Keratinocyte (primary cell): ENCODE measurements at places on chromosomes 11 and 22. TPM values are rescaled to one million over a fixed set of nuclear protein-coding genes. Genes with fewer than 3 reads are reported as not detected.
A peak's percentile ranks its signal among the peaks of the same experiment; 100 is the strongest.

Gene OR52E5
- not detected in 3 replicates for polyA plus RNA-seq

- no peak for DNase-seq
- H3K27ac ChIP-seq = peak overlapping the region; percentile 87
Measured at GRCh38 chr11:72079819-72080325, 470 bp downstream of the NUMA1 start.

Gene PHF21B
- polyA plus RNA-seq = 0.16 TPM in 1 of 3 replicates, not detected in the others

DNA sequence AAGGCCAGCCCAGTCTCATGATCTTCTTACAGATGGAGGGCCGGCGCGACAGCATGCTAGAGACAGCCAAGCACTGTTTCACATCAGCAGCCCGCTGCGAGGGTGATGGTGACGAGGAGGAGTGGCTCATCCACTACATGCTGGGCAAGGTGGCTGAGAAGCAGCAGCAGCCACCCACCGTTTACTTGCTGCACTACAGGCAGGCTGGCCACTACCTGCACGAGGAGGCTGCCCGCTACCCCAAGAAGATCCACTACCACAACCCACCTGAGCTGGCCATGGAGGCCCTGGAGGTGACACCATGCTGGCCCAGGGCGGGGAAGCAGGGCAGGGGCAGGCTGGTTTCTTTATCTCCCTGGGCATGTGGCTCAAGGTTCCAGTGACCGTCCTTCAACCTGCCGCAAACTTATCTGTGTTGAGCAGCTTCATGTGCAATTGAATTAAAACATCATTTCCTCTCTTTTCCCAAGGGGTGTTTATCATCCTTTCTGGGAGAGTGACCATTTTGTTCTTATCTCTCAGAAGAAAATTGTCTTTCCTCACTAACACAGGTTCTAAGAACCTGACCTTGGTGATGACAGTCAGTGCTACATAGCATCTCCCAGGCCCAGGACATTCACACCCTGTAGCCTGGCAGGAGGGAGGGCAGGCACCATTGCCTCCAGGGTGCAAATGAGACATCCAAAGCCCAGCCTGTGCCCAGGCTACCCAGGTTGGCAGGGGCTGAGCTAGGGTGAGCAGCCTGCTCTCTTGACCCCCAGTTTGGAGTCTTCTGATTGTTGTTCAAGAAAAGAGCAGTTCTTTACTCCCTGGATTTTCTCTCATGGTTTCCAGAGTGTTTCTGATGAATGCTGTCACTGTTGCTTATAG lies 80.7 kb downstream of the CABIN1 start:
- DNase-seq = no peak
- no peak overlapping the region for H3K4me3 ChIP-seq
- no peaks in the 10 kb centered on the region for H3K4me1 ChIP-seq
- H3K27ac ChIP-seq = no peak overlapping the region
- H3K36me3 ChIP-seq = peaks cover 33% of the 10 kb centered on the region

DNA sequence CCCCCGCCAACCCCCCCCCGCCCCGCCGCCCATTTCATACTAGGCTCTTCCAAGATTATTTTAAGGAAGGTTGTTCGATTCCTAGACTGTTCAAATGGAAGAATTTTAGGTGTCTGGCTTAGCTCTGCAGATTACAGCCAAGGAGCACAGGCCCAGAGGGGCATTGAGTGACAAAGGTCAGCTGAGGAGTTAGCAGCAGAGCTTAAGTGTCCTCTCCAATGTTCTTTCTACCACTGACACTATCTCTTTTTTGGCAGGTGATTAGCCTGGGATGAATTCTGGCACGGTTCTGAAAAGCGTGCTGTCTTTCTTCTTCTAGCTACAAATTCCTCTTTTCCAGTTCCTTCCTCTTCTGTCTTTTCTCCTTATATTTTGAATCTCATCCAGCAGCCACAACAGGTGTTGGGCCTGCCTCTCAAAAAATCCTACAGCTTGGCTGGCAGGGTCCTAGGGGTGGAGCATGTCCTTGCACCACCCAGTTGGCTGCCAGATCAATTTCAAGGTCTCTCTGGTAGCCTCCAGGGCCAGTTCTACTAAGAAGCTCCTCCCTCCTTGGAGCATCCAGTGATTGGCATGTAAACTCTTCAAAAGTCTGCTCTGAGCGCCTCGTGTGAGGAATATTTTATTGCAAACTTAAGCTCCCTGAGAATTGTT lies 23.0 kb downstream of the KCNE3 start:
- no peak for DNase-seq
- no peak overlapping the region for H3K4me3 ChIP-seq
- H3K36me3 ChIP-seq = no peaks in the 10 kb centered on the region
- no peaks in the 10 kb centered on the region for H3K27me3 ChIP-seq

DNA sequence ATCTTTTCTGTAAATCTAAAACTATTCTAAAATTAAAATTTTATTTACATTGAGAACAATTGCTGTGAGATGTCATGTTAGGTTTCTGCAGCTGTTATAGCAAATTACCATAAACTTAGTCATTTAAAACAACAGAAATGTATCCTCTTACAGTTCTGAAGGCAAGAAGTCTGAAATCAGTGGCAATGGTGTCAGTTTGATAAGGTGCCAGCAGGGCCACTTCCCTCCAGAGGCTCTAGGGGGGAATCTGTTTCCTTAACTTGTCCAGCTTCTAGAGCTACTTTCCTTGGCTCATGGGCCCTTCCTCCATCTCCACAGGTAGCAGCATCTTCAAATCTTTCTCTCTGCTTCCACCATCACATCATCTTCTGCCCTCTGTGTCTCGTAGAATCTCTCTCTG lies 23.0 kb downstream of the MOGAT2 start:
- H3K27me3 ChIP-seq = peaks cover 8% of the 10 kb centered on the region
- no peaks in the 10 kb centered on the region for H3K36me3 ChIP-seq
- no peak overlapping the region for H3K27ac ChIP-seq
- H3K4me1 ChIP-seq = peaks cover 7% of the 10 kb centered on the region
- no peak overlapping the region for H3K4me3 ChIP-seq
- no peak for DNase-seq

GRCh38 chr11:10021563-10021962 lies 272.5 kb downstream of the SBF2 start:
- H3K27me3 ChIP-seq = no peaks in the 10 kb centered on the region
- no peaks in the 10 kb centered on the region for H3K4me1 ChIP-seq
- peaks cover 3% of the 10 kb centered on the region for H3K36me3 ChIP-seq
- no peak overlapping the region for H3K4me3 ChIP-seq
- no peak for DNase-seq

GRCh38 chr11:46278387-46279125 lies 1.1 kb downstream of the CREB3L1 start:
- no peak overlapping the region for H3K27ac ChIP-seq
- peaks cover 33% of the 10 kb centered on the region for H3K27me3 ChIP-seq
- no peak for DNase-seq
- no peaks in the 10 kb centered on the region for H3K36me3 ChIP-seq
- peaks cover 3% of the 10 kb centered on the region for H3K4me1 ChIP-seq

Gene LARGE2
- 7.1 to 29.9 TPM (median 11.1 TPM) in 3 replicates for polyA plus RNA-seq

DNA sequence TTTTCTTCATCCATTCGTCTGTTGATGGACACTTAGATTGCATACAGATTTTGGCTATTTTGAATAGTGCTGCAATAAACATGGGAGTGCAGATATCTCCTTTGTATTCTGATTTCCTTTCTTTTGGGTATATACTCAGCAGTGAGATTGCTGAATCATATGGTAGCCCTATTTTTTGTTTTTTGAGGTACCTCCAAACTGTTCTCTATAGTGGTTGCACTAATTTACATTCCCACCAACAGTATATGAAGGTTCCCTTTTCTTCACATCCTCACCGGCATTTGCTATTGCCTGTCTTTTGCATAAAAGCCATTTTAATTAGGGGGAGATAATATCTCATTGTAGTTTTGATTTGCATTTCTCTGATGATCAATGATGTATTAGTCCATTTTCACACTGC lies 96.1 kb downstream of the PRR5L start:
- H3K4me1 ChIP-seq = peaks cover 3% of the 10 kb centered on the region
- H3K4me3 ChIP-seq = no peak overlapping the region
- no peak overlapping the region for H3K27ac ChIP-seq
- no peaks in the 10 kb centered on the region for H3K27me3 ChIP-seq
- H3K36me3 ChIP-seq = peaks cover 19% of the 10 kb centered on the region

Gene CCDC188
- not detected in 3 replicates for polyA plus RNA-seq

DNA sequence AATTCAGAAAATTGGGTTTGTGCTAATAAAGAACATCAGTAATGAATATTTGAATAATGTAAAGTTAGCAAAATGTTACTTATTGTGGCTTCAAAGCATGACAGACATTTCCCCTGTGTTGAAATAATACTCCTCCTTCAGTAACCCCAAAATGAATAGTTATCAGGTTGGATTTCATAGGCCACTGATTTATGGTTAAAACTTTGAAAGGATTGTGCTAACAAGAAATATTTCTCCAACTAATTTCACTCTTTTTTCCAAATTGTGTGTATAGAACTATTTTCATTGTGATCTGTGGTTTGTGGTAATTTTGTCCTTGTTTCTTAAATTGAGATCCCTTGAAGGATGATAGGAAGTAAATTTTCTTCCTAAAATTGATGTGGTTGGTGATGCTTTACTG lies 7.9 kb downstream of the DDX10 start:
- no peak for DNase-seq
- H3K4me3 ChIP-seq = no peak overlapping the region
- peaks cover 7% of the 10 kb centered on the region for H3K4me1 ChIP-seq

- H3K4me1 ChIP-seq = peaks cover 13% of the 10 kb centered on the region
- H3K27me3 ChIP-seq = no peaks in the 10 kb centered on the region
- no peaks in the 10 kb centered on the region for H3K36me3 ChIP-seq
- H3K27ac ChIP-seq = no peak overlapping the region
- no peak for DNase-seq
Measured at GRCh38 chr11:33936725-33937604, 45.1 kb upstream of the LMO2 start.

Gene ZW10
- 13.7 to 21.3 TPM (median 17.0 TPM) in 3 replicates for polyA plus RNA-seq

DNA sequence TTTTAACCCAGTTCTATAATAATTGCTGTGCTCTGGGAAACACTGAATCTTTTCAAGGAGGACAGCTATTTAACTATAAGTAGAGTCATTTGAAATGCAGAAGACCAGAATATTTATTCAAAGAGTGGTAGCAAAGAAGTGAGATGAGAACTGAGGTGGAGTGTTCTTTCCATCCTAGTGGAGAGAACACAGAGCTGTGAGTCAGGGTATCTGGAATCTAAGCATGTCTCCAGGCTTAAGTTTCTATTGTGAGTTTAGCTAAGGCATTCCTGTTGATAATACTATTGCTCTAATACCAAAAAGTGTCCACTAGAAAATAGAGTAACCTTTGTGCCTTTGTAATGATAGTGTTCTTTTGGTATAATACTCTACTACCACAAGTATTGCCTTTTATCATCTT lies 32.4 kb downstream of the JAM3 start:
- no peak overlapping the region for H3K27ac ChIP-seq
- H3K4me1 ChIP-seq = no peaks in the 10 kb centered on the region
- H3K4me3 ChIP-seq = no peak overlapping the region
- DNase-seq = no peak
- H3K36me3 ChIP-seq = no peaks in the 10 kb centered on the region

DNA sequence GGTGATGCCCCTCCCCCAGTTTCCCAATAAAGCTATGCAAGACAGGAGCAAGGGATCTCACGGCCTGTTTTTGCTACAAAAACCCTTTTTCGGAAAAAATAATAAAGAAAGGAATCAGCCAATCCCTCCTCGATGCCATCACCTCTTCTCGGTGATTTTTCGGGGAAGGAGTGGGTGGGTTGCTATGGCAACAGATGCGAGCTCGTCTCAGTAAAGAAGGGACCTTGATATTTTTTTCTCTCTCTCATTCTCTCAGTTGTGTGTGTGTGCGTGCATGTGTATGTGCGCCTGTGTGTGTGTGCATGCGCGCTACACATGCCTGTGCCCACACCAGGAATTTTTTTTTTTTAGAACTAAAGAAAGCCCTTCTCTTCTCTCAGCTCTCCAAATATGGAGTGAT lies 3.8 kb upstream of the NPAS4 start:
- H3K4me1 ChIP-seq = peaks cover 5% of the 10 kb centered on the region
- H3K27ac ChIP-seq = no peak overlapping the region
- no peaks in the 10 kb centered on the region for H3K36me3 ChIP-seq

DNA sequence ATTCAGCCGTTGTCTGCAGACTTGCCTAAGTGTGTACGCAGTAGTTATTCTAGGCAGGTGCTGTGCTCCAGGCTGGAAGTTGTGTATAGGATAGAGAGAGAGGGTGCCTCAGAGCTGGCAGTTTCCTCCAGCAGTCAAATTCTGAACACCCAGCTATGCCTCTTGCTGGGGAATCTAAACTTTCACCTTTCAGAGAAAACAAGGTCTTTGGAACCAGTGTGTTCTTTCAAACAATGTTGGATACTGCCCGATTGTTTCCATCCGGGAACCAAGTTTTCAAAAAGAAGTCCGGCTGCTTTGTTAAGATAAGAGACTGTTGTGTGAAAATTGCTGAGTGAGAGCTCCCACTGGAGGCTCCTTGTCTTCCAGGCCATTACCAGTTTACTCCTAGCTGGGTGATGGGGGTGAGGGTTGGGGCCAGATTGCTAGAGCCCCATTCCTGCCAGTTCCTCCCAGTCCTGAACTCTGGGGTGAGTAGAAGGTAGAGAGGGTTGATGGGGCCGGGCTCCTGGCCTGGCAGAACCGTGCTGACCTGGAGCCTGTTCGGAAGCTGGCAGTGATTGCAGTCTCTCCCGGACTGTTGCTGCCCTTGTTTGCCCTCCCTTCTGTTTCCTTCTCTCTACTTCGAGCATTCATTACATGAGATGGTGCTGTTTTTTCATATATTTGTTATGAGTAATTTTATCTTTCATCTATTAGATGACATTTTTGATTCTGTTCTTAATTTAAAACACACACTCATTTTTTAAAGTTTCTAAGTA lies 150.2 kb downstream of the TEAD1 start:
- no peak overlapping the region for H3K4me3 ChIP-seq
- no peak overlapping the region for H3K27ac ChIP-seq
- H3K36me3 ChIP-seq = no peaks in the 10 kb centered on the region
- DNase-seq = no peak
- peaks cover 19% of the 10 kb centered on the region for H3K4me1 ChIP-seq
- H3K27me3 ChIP-seq = no peaks in the 10 kb centered on the region

DNA sequence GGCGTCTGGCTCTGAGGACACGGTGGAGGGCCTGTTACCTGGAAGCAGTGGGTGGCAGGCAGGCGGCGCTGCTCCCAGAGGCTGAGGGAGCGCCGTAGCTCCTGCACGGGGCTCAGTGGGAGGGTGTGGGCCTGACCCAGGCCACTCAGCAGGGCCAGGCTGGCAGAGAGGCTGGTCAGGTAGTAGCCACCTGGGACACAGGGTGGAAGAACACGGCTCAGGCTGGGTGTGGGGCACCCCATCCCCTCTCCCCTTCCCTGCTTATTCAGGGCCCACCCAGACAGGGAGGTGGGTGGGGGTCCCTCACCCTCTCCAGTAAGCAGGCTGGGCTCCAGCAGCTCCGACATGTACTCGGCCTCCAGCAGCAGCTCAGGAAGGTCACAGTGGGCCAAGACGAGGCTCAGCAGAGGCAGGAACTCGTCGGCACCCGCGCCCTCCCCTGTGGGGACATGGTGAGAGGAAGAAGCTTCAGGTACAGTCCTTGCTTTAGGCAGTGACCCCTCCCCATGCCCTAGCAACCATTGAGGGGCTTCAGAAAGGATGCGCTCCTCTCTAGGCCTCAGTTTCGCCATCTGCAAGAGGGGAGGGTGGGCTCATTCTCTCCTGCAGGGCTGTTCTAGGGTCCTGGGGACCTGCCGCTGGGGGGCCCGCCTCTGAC lies 2.9 kb downstream of the RIN1 start:
- H3K27me3 ChIP-seq = no peaks in the 10 kb centered on the region
- no peak for DNase-seq
- H3K4me1 ChIP-seq = peaks cover 40% of the 10 kb centered on the region

Gene ST13
- polyA plus RNA-seq = 111 to 185 TPM (median 166 TPM) in 3 replicates
